ENCODE measurements at places on chromosomes 2 and 18.

GRCh38 chr2:215787025-215787424, 226.3 kb downstream of the MREG start:
- no peak for DNase-seq

DNA sequence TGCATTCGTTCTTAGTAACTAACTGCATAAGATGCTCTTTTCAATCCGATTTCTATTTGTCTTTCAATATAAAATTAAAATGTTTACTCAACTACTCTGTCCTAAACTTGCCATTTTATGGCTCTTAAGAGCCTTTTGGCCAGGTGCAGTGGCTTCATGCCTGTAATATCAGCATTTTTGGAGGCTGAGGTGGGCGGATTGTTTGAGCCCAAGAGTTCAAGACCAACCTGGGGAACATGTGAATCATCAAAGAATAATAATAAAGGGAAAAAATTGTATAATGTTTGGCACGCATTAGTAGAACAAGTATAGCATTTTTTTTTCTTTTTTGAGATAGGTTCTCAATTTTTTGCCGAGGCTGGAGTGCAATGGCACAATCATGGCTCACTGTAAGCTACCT, 92.5 kb downstream of the C2orf74 start:
- no peak for DNase-seq

DNA sequence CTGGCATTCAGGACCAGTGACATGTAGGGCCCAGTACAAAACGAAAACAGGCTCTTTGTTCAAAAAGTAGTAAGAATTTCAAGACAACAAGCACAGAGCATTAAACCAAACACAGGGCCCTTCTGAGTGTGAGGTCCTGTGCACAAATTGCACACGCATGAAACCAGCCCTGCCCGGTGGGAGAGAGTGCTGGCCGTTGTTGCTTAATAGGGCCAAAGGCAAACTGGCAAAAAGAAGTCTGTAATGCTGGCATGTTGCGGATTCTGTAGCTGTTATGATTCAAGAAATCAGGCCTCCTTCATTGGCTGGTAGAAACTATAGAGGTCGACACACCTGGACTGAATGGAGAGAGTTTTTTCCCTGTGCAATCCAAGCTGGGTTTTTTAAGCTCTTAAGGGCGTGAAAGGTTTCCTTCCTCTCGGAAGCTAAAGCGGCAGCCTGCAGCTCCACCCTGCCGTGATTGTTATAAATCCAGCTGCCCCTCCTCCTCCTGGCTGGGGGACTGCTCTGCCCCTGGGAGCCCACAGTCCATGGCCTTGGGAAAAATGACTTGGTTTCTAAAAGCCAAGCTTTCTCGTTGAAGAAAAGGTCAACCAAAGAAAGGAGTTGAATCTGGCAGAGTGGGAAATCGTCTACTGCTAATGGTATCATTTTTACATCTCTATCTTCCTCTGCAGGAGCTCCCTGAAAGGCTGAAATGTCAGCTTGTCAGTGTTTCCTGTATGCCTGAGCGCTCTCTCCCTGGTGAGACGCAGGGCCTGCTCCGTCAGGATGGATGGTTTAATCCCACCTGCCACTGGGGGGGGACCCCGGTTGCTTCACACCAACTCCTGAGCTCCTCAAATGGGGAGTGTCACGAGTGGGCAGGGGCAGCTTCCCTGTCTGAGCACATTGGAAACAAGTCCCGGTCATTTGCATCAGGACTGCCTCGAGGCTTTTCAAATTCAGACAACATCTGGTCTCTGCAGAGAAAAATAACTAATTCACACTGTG, 143.6 kb downstream of the ALPK2 start:
- DNase-seq, result no peak

DNA sequence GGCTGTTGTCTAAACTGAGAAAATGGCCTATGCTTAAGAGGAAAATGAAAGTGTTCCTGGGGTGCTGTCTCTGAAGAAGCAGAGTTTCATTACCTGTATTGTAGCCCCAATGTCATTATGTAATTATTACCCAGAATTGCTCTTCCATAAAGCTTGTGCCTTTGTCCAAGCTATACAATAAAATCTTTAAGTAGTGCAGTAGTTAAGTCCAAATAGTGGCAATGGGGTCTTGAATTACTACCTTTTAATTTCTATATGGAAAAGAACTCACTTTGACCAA, 13.8 kb upstream of the ALLC start:
- no peak for DNase-seq

DNA sequence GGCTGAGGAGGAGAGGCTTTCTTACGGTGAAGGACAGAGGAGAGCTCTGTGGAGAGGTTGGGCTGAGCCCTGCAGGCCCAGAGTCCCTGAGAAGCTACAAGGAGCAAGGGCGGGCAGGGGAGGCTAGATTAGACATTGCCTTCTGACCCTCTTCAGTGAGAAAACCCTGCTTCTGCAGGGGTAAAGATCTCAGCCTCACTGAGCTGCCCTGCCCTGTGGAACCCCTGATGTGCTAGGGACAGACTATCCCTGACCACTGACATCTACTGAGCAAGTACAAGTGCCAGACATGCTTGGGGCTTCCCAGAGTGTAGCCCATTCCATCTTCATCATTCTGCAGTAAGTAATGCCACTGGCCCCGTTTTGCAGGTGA, 111.5 kb downstream of the CYP26B1 start:
- DNase-seq, result no peak

DNA sequence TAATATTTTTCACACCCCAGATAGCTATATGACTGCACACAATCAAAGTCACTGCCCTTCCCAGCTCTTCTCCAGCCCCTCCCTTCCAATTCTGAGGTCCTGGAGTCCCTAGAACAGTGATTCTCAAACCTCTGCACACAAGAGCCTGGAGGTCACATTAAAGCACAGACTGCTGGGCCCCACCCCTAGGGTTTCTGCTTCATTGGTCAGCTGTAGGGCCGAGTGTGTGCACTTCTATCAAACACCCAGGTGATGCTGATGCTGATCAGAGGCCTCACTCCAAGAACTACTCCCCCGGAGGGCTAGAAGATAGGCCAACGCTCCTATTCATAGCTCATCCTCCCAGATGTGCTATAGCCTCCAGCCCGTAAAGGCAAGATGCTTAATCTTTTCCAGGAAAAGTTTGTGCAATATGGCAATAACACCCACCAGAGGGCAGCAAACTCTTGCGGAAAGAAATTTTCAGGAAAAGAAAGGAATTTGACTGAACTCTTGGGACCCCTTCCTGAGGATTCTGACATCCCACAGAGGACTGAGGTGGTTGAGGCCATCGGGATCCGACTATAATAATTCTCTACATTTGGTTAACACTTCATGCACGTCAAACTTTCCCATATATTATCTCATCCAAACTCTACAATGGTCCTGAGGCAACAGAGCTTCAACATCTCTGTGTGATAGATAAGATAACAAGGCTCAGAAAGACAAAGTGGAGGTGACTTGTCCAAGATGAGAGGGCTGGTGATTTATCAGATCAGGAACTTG, 194.2 kb upstream of the PKDCC start:
- peak; percentile 41 for DNase-seq

DNA sequence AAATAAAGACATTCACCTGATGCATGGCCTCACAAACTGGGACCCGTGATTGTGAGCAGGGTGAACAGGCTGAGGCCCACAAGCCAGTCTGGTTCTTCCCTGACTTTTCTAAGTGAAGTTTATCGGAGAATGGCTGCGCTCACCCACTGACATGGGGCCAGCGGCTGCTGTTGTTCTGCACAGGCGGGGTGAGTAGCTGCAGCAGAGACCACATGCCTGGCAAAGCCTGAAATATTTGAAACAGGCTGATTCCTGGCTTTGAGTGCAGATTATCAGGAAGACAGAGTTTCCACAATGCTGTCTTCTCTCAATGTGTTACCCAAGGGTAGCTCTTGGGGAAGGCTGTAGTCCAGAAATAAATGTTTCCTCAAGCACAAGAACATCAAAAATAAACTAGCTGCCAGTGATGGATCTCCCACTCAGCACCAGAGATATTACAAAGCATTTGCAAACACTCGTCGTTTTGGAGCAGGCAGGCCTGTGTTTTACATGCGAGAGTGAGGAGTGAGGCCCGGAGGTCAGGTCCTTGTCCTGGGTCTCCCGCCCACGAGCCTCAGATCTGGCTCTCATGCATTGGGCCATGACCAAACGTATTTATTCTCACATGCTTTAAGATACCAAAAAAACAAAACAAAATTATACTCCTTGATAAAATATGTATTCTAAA, 647.1 kb downstream of the GALR1 start:
- no peak for DNase-seq

DNA sequence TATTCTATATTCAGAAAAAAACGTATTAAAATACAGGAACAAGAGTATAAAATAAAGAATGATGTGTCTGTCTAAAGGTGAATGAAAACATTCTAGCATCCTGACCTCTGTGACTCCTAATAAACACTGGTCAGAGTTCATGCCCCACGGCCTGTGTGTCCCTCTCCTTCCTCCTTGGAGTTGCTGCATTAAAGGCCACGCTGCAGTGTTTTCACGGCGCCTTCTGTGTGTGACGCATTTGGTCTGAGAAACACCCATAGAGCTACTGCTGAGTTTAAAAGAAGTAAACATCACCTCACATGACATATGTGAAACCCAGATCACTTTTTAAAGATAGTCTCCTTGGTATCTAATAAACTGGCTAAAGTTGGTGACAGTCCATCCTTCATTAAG, 90.5 kb downstream of the ITGB1BP1 start:
- DNase-seq, result no peak

GRCh38 chr18:1875219-1875618, 696.1 kb downstream of the METTL4 start:
- no peak for DNase-seq

DNA sequence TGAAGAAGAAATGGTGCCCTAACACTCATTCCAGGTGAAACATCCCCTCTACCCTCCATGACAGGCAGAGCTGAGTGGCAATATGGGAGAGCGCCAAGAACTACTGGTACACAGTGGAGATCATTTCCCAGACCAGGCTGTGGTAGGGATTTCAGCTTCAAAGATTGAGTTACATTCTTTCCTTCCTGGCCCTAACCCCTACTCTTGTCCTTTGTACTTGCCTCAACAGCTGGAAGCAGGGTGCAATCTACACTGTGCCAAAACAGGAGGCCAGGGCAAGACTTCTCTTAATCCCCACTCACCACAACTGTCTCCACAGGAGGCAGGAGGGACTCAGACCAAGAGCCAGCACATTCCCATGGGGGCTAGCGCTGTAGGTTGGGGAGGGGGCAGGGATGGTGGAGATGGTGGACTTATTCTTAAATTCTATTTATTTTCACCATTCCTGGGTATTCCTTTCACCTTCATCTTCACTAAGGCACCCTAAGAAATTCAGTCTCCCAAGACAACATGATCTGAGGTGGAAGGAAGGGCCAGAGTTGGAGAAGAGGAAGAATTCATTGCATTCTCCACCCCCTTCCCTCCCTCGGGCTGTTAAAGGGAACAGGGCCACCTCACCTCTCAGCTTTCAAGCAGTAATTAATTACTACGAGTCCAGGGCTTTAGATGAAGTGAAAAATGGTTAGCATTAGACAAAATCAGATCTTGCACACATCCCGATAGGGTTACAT, 65.9 kb downstream of the AAK1 start:
- no peak for DNase-seq

DNA sequence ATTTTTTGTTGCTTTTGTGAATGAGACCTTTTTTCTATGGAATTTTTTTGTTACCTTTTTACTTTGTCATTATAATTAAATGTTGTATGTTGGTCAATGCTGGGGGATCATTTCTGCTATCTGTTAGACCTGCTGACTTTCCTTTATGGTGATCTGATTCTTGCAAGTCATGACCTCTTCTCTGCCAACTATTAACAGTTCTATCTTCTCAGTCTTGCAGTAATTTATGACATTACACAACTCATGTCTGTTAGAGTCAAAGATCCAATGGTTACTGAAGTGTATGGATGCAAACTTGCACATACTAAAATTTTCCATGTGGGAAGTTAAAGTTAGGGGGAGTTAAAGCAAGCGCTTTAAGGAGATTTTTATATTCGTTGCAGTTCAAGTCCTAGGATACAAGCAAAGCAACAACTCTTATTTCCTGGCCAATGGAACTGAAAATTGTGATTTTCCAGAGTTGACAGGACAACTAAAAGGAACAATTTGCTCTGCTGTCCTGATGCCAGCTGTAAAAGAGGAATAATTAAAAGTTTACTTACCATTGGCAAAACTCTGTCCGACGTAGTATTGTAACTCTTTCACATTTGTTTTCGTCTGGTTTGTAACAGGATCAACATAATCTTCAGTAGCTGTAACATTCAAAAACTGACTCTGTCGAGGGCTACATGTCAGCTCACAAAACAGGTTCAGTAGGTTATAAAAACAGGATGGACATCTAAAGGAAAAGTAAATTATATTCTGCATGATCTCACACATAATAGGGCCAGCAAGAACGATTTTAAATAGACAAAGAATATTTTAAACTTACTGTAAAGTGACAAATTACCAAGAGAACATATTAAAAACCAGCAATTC, 17.8 kb downstream of the NPC1 start:
- DNase-seq, result no peak

GRCh38 chr2:31282634-31283033, 48.7 kb downstream of the EHD3 start:
- no peak for DNase-seq

GRCh38 chr18:70058916-70059315, 111.2 kb upstream of the CD226 start:
- DNase-seq, result no peak

DNA sequence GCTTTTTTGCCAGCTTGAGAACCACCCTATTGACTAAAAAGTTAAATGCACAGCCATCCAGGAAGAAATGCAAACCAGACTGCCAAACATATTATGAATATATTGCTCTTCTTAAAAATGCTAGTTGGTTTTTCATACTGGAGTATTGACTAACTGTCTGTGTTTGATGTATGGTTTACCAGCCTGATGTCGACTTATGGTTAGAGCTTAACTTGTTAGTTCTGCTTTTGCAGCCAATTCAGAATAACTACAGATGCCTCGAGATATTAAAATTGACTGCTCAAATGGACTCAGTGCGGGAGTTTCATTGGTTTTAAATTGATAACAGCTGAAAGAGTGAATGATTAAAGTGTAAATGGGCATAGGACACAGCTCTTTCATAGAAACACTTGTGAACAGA, 369.8 kb downstream of the ARHGAP15 start:
- DNase-seq, result no peak

DNA sequence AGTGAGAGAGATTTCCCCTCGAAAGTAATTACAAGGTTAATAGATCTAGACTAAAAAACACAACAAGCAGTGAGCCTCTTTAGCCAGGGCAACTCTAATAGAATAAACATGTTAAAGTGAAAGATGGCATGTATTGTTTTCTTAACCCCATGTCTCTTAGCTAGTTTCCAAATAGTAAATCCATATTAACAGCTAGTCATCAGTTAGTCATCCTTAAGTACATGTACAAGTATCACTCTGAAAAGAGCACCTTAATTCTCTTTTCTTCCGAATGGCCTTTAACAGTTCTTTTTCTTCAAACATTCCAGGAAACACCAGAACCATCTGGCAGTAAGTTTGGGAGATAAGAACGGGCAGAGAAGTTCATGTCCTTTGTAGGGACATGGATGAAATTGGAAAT, 1480.0 kb downstream of the LRP1B start:
- no peak for DNase-seq
